Mammary microvascular endothelial cell (primary cell): ENCODE measurements at places on chromosomes 1 and 21. TPM values are rescaled to one million over a fixed set of nuclear protein-coding genes. Genes with fewer than 3 reads are reported as not detected.

GJB4 gene
- not detected in 2 replicates for total RNA-seq

PADI1 gene
- 0.05 TPM in 1 of 2 replicates, not detected in the other for total RNA-seq

B3GALT5 gene
- total RNA-seq: not detected in 2 replicates

OR2G6 gene
- not detected in 2 replicates for total RNA-seq

CD55 gene
- total RNA-seq: 253 and 317 TPM in 2 replicates

WNT3A gene
- total RNA-seq: not detected in 2 replicates

MYOG gene
- total RNA-seq: not detected in 2 replicates

PWP2 gene
- total RNA-seq: 22.5 and 25.5 TPM in 2 replicates

FAM89A gene
- total RNA-seq: 8.7 and 9.8 TPM in 2 replicates

TRIM67 gene
- total RNA-seq: not detected in 2 replicates

CYYR1 gene
- 22.7 and 28.9 TPM in 2 replicates for total RNA-seq

OLFML3 gene
- total RNA-seq: 0.93 and 1.9 TPM in 2 replicates

AKT3 gene
- total RNA-seq: 21.1 and 24.2 TPM in 2 replicates
